Fibroblast of the aortic adventitia (primary cell): ENCODE measurements at places on chromosomes 1 and 21.
A peak's percentile ranks its signal among the peaks of the same experiment; 100 is the strongest.

- DNase-seq = no peak
Measured at GRCh38 chr1:215728169-215728568, 161.1 kb downstream of the KCTD3 start.

GRCh38 chr21:25307489-25307888, 299.8 kb downstream of the MRPL39 start:
- DNase-seq = peak; percentile 30

DNA sequence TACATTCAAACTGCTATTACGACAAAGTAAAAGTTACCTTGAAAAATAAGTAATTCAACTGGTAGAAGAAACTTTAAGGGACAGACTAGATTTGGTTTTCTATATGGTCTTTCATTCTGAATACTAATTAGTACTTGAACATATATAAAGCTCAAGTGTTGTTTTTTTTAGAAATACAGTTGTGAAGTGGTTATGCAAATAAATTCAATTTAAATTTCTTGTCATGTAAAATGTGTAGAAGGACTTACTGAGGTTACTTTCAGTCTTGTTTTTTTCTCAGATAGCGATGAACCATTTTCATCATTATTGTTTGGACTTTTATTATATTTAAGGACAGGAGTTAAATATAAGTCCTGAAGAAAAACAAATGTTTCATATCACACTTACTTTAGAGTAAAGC, 24.4 kb downstream of the HS2ST1 start:
- DNase-seq = no peak

- DNase-seq = peak; percentile 75
Measured at GRCh38 chr1:26391450-26391849, 18.9 kb upstream of the ZNF683 start.

DNA sequence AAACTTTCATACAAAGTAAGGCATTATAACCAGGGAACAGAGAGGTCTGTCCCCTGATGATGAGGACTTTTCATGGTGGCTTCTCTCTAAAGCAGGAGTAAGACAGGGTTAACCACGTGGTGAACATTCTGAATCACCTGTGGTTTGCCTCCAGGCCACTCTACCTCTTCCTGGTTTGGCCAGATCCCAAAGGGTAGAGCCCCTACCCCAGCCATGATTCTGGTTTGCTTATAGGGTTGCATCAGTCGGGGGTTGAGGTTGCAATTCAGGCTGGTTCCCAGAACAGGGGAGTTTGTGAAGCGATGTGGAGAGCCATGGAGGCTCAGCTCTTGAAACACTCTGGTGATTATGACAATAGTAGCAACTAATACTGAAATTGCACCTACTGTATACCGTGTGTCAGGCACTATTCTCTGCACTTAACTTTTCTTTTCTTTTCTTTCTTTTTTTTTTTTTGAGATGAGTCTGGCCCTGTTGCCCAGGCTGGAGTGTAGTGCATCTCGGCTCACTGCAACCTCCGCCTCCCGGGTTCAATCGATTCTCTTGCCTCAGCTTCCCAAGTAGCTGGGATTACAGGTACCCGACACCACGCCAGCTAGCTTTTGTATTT, 8.3 kb downstream of the CNR2 start:
- no peak for DNase-seq

DNA sequence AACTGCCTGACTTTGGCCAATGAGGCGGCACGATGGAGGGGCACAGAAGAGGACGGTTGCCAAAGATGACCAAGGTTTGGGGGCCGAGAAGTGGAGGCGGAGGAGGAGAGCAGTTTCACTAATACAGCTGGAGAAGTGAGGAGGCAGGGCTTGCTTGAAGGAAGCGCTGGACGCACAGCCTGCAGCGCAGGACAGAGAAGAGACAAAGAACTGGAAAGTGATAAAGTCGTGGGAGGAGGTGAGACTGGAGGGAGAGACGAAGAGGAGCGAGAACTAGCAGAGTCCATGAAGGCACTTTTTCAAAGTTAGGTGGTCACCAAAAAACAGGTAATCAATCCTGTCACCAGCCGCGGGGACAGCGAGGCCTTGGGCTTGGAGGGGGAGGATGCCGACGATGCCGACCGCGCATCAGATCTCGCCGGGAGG, 771 bp downstream of the PACC1 start:
- peak; percentile 12 for DNase-seq

DNA sequence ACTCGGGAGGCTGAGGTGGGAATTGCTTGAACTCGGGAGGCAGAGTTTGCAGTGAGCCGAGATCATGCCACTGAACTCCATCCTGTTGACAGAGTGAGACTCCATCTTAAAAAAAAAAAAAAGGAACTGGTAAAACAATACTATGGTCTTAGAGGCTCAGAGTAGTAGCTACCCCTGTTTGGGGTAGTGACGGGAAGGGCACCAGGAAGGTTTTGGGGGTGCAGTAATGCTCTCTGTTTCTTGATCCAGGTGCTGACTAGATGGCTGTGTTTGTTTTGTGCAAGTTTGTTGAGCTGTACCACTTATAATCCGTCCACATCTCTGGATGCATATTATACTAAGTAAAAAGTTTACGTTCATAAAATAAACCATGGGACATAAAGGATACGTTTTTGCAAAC, 765.8 kb upstream of the TPTE start:
- no peak for DNase-seq

- peak; percentile 12 for DNase-seq
Measured at GRCh38 chr1:168656485-168656884, 72.5 kb downstream of the DPT start.

- no peak for DNase-seq
Measured at GRCh38 chr1:15436881-15437442, 1.3 kb upstream of the CTRC start.

DNA sequence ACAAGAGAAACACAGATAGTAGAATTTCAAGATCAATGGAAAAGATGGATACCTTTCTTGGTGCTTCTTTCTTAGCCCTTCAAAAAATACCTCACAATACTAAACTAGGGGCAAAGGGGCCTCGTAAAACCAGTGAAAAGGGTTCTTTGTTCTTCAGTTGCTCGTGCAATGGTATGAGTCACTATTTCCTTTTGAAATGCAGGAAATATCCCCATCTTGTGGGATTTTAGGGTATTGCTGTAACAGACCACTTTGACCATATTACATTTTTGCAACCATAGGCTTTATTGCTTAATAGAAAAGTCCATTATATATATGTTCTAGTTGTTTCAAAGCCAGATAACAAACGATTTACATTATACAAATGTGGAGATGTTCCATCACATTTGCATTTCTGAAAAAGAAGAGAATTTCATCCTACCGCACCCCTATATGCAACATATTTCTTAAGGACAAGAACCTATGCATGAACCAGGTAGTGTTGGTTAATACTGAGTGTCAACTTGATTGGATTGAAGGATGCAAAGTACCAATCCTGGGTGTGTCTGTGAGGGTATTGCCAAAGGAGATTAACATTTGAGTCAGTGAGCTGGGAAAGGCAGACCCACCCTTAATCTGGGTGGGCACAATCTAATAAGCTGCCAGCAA, 88.6 kb upstream of the PKN2 start:
- peak; percentile 58 for DNase-seq

DNA sequence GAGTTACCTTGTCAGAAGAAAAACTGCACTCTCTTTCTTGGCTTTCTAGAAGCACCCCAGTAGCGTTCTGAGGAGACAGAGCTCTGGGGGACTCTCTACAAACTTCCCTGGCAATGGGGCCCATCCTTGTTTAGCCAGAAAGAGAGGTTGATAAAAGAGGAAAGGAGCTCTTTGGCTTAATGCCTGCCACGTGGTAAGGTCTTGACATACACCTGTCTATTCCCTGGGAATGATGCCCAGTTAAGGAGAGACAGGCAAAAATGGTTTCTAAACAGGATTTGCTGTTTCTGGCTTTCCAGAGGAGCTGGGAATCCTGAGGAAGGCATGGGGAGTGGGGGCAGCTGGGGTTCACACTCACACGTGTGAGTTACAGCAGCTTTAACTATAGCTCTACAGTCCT, 30.2 kb upstream of the IL20 start:
- DNase-seq = no peak

DNA sequence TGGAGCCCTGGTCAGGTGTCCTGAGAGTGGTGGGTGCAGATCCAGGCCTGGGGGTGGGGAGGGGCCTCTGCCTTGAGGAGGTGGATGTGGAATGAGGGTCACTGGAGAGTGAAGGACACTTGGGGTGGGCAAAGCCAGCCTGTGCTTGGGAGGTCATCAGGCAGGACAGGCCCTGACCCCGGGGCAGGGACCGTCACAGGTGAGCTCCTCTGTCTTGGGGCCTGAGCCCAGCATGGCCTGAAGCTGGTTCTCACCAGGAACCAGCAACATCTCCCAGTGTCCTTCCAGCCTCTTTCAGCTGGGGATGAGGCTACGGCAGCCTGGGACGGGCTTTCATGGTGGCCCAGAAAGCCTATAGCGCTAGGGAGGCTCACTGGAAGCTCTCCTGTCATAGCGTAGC, 831 bp upstream of the KRTAP10-2 start:
- no peak for DNase-seq

DNA sequence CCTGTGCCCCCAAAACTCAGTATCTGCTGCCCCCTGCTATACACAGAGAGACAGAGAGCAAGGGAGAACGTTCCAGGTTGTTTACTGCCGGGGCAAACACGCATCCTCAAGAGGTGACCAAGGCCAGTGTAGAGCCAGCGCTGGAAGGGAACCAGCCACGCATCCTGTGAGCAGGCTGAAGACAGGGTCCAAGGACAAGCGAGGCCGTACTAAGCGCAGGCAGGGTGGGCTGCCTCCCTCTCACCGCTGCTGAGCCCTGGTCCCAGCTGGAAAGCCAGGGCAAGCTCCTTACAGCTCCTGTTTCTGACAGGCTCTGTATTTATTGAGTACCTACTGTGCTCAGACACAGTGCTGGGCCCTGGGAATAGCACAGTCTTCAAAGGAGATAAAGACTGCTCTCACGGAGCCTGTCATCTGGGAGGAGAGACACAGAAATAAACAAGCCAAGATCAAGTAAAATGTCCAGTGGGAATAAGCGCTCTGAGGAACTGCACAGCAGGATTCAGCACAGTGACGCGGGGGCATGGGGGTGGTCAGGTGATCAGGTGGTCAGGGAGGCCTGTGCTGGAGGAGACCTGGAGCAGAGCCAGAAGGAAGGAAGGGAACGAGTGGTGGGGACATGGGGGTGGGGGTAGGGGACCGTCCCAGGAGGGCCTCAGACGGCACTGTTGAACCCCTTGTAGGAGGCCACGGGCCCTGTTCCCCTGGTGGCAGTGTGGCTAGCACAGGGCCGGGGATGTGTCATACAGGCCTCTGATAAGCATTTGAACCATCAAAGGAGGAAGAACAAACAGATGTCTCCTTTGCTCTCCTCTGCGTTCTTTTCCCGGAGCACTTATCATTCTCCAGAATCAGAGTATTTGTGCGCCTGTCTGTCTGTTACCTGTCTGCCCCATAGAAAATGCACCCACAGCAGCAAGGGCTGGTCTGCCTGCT, 37.8 kb upstream of the EFHD2 start:
- no peak for DNase-seq

- DNase-seq = no peak
Measured at GRCh38 chr1:3746389-3746829, 5.8 kb upstream of the CCDC27 start.

GRCh38 chr1:156929596-156930238, 9.3 kb downstream of the LRRC71 start:
- DNase-seq = no peak

- no peak for DNase-seq
Measured at GRCh38 chr1:235855811-235856429, 10.8 kb downstream of the LYST start.

DNA sequence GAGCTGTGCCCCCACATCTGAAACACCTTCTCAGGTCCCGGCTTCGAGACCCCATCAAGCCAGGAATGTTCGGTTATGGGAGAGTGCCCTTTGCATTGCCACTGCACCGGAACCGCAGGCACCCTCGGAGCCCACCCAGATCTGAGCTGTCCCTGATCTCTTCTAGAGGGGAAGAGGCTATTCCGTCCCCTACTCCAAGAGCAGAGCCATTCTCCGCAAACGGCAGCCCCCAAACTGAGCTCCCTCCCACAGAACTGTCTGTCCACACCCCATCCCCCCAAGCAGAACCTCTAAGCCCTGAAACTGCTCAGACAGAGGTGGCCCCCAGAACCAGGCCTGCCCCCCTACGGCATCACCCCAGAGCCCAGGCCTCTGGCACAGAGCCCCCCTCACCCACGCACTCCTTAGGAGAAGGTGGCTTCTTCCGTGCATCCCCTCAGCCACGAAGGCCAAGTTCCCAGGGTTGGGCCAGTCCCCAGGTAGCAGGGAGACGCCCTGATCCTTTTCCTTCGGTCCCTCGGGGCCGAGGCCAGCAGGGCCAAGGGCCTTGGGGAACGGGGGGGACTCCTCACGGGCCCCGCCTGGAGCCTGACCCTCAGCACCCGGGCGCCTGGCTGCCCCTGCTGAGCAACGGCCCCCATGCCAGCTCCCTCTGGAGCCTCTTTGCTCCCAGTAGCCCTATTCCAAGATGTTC, 4.3 kb downstream of the ADAMTSL4 start:
- no peak for DNase-seq

DNA sequence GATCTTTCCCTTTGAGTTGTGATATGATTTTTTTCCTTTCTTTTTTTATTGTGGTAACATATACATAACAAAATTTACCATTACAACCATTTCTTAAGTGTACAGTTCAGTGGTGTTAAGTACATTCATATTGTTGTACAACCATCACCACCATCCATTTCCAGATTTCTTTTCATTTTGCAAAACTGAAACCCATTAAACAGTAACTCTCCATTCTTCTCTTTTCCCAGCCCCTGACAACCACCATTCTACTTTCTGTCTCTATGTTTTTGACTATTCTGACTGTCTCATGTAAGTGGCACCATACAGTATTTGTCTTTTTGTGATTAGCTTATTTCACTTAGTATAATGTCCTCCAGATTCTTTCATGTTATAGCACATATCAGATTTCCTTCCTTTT, 30.3 kb downstream of the CEP350 start:
- no peak for DNase-seq

- DNase-seq = no peak
Measured at GRCh38 chr1:16153096-16153998, 2.5 kb downstream of the EPHA2 start.

- DNase-seq = no peak
Measured at GRCh38 chr1:47533793-47534328, 96.0 kb downstream of the FOXD2 start.

DNA sequence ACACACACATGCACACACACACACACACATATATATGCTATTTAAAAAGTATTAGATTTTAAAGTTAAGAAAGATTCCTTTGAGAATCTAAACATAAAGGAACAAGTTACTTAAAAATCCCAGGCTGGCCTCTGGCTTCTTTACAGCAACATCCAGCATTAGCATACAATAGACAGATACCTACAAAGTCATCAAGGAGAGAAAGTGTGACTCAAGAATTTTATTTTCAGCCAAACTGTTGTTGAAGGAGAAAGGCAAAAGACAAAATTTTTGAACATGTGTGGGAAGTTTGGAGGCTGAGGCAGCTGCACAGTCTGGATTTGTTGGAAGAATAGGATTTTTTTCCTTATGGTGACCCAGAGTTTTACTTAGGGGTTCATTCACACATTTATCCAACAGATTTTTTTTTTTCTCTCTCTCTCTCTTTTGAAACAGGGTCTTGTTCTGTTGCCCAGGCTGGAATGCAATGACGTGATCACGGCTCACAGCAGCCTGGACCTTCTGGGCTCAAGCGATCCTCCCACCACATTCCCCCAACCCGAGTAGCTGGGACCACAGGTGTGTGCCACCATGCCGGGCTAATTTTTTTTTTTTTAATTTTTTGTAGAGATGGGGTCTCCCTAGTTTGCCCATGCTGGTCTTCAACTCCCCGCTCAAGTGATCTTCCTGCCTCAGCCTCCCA, 24.0 kb upstream of the SPOCD1 start:
- peak; percentile 54 for DNase-seq

GRCh38 chr21:46552865-46553379, 52.0 kb downstream of the S100B start:
- DNase-seq = no peak
